ENCODE measurements at places on chromosomes 11 and 22.

- no peak for DNase-seq
Observed at GRCh38 chr11:19374151-19374569, 133.4 kb upstream of the E2F8 start.

GRCh38 chr11:95554911-95555310 lies 234.7 kb downstream of the FAM76B start:
- DNase-seq, result no peak

- peak; percentile 57 for DNase-seq
Observed at GRCh38 chr11:132579634-132580327, 952.5 kb downstream of the OPCML start.

- DNase-seq, result no peak
Observed at GRCh38 chr11:112649856-112650255, 311.4 kb upstream of the NCAM1 start.

DNA sequence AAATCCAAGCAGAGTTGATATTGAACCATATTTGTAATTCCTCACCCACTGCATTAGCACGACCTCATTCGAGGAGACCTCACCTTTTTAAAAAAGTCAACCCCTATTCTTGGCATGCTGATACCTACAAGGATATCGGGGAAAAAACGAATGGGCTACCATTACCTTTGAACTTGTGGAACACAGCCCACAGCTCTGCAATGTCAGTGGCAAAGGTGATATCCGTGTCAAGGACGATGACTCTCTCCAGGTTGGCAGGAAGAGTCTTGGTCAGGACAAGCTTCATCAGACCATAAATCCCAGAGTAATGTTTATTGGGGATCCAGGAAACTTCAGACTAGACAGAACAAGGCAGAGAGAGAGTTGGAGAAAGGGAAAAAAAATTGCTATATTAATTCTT lies 355.6 kb downstream of the LARGE1 start:
- no peak for DNase-seq

GRCh38 chr11:117946842-117947526 lies 17.8 kb upstream of the TMPRSS13 start:
- DNase-seq, result peak; percentile 96

- no peak for DNase-seq
Observed at GRCh38 chr11:76574406-76574805, 96.1 kb downstream of the LRRC32 start.

- no peak for DNase-seq
Observed at GRCh38 chr11:72292106-72292785, 48.3 kb upstream of the PHOX2A start.

DNA sequence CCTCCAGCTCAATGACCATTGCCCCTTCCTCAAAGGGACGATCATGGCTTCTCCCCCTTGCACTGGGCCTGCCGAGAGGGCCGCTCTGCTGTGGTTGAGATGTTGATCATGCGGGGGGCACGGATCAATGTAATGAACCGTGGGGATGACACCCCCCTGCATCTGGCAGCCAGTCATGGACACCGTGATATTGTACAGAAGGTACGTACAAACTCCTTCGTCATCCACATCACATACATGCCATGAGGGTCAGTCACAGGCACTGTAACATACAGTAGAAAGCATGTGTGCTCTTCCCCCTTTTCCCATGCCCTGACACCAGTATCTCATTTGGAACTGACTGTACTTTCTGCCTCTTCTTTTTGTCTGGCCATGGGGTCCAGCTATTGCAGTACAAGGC lies 4.0 kb downstream of the TAF10 start:
- DNase-seq, result no peak

DNA sequence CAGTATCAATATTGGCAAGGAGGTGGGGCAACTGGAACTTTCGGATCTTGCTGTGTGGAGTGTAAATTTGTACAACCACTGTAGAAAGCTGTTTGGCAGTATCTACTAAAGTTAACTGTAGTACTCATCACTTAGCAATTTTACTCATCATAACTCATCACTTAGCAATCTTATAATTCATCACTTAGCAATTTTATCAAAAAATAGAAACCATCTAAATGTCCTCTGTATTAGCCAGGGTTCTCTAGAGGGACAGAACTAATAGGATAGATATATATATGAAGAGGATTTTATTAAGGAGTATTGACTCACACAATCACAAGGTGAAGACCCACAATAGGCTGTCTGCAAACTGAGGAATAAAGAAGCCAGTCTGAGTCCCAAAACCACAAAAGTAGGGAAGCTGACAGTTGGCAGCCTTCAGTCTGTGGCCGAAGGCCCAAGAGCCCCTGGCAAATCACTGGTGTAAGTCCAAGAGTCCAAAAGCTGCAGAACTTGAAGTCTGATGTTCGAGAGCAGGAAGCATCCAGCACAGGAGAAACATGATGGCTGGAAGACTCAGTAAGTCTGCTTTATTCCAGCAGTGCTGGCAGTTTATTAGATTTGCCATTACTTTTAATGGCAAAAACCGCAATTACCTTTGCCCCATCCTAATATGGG lies 92.9 kb upstream of the USP47 start:
- DNase-seq, result no peak

GRCh38 chr22:47914481-47915097 lies 1152.1 kb downstream of the TBC1D22A start:
- no peak for DNase-seq

GRCh38 chr22:49853981-49854831 lies 562 bp downstream of the ZBED4 start:
- peak; percentile 71 for DNase-seq

DNA sequence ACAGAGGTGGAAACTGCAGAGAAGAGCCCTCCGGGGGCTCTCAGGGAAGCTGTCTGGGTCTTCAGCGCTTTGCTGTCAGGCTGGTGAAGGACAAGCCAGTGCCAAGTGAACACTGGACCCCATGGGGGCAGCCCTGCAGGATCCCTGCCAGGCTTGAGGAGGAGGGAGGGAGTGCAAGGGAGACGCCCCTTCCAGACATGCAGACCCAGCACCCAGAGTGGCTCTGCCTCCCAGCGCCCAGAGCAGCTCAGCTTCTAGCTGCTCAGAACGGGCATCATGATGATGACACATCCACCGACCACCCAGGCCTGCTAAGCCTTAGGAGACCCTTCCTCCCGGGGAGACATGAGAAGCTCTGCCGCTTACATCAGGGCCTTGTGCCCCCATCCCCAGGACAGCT lies 39.7 kb downstream of the TBX1 start:
- no peak for DNase-seq

DNA sequence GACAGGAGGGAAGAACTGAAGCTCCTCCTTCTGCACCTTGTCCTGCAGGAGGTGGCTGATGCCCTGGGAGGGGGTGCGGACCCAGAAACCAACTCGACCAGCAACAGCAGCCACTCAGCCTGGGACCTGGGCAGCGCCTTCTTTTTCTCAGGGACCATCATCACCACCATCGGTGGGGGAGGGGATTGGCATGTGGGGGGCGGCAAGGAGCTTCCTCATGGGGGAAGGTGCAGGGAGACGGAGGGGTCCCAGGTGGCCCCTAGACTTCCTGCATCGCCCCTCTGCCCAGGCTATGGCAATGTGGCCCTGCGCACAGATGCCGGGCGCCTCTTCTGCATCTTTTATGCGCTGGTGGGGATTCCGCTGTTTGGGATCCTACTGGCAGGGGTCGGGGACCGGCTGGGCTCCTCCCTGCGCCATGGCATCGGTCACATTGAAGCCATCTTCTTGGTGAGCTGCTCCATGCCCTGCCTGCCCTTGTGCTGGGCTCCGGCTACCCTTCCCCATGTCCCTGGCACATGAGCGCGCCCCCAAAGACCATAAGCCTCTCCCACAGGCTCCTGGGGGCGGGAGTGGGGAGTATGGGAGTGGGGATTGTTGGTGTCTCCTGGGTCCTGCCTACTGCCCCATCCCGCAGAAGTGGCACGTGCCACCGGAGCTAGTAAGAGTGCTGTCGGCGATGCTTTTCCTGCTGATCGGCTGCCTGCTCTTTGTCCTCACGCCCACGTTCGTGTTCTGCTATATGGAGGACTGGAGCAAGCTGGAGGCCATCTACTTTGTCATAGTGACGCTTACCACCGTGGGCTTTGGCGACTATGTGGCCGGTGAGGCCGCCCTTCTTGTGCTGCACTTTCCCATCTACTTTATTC lies 3.1 kb upstream of the CATSPERZ start:
- DNase-seq, result peak; percentile 30

DNA sequence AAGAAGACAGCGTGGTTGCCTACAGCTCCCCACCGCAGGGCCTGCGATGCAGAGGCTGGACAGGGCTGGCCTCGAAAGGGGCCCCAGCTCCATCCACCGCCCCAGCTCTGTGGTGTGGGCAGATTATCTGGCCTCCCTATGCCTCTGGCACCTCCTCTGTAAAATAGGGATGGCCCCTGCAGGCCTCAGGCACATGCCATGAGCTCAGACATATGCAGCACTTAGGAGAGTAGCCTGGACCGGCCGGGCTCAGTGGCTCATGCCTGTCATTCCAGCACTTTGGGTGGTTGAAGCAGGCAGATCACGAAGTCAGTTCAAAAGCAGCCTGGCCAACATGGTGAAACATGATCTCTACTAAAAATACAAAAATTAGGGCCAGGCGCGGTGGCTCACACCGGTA lies 7.4 kb downstream of the APOBEC3D start:
- DNase-seq, result no peak

GRCh38 chr22:44578110-44578457 lies 80.1 kb upstream of the RTL6 start:
- no peak for DNase-seq

DNA sequence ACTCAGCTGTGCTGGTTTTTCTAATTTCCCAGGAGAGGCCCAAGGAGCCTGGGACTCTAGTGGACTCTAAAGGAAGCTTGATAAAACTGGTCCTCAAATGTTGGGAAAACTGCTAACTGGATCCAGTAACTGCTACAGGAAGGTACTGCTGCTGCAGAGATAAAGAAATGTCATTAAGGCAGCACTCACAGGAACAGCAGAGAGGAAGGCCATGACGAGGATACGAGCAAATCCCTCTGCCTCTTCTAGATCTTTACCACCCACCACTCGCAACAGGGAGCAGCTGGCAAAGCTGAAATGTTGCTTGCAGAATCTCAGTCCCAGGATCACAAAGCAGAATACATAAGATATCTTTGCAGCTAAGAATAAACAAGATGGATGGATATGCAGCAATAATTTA lies 23.5 kb downstream of the TTC28 start:
- no peak for DNase-seq

DNA sequence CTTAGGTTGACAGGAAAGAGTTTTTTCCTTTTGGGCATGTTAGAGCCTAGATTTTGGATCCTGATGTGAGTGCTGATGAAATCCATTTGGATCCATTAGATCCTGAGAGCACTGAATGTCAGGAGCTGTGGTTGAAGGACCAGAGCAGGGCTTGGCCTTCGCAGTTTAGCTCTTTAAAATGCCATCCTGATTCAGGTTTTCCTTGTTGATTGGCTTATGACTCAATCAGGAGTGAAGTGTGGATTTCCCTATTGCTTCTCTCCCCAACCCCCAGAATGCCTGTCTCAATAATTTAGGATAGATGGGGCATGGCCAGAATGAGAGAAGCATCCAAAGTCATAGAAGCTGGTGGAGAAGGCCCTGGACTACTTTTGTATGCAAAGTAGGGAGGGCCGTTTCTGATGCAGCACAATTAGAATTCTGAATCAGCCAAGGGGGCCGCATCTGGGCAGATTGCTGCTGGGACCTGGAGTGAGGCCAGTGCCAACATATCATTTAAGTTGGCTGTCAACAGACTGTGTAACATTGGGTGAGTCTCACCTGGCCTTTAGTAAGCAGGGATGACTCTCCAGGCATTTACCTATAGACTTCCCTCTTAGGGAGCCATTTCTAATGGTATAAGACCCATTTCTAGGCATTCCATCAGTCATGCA lies 80.5 kb downstream of the TEAD1 start:
- DNase-seq, result no peak

GRCh38 chr11:109439684-109440083 lies 17.7 kb downstream of the C11orf87 start:
- DNase-seq, result no peak

GRCh38 chr11:87961606-87962005 lies 213.6 kb downstream of the RAB38 start:
- no peak for DNase-seq

DNA sequence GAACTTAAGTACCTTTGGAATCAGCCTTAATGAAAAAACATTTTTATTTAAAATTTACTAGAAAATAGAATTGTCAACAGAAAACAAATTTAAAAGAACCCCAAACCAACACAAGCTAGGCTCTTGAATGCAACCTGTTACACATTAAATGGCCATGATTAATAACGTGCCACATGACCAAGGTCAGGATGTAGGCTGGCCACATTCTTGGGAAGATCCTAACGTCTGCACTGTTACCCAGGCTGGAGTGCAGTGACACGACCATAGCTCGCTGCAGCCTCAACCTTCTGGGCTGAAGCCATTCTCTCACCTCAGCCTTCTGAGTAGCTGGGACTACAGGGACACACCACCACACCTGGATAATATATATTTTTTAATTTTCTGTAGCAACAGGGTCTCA lies 126.4 kb upstream of the APOA1 start:
- no peak for DNase-seq

GRCh38 chr11:72755713-72756285 lies 3.6 kb upstream of the ARAP1 start:
- DNase-seq, result no peak

DNA sequence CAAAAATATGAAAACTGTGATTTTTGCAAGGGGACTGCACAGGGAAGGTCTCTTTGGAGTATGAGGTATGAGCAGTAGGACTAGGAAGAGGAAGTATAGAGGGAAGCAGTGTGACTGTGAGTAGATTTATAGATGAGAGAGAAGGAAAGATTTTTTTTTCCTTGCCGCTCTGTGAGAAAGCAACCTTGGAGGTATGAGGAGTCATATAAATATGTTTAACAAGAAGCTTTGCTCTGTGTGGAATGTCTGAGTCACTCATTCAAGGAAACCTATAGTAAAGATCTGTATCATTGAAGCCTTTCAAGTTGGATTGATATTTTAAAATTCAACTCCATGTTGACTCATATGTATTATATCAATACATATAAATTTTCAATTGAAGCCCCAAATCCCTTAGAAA lies 26.2 kb downstream of the DNHD1 start:
- no peak for DNase-seq

- DNase-seq, result no peak
Observed at GRCh38 chr11:26399336-26399735, 67.4 kb downstream of the ANO3 start.

GRCh38 chr22:25346859-25347751 lies 127.7 kb downstream of the CRYBB2 start:
- DNase-seq, result no peak

GRCh38 chr11:4076774-4077173 lies 17.8 kb upstream of the RRM1 start:
- DNase-seq, result peak; percentile 25

- no peak for DNase-seq
Observed at GRCh38 chr11:9732453-9732852, 68.6 kb downstream of the SWAP70 start.

DNA sequence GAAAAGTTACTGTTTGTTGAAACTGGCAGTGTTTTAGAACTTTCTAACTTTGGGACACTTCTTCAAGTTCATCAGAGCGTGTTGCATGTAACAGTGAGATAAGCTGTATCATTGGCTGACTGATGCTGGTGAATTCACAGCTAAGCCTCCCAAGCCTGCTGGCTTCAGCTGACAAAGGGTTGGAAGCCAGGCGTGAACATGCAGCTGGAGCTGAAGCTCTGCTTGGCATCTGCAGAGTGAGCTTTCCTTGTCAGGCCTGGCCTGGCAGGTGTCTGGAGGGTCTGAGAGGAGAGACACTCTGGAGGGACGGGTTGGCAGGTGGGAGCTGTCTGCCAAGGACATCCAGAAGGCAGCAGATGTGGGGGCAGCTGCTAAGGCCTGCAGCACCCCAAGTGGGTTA lies 1.5 kb downstream of the AMPD3 start:
- DNase-seq, result peak; percentile 65

GRCh38 chr11:134901955-134902918 lies 490.2 kb upstream of the B3GAT1 start:
- DNase-seq, result peak; percentile 29

- no peak for DNase-seq
Observed at GRCh38 chr11:65223011-65223410, 38.8 kb upstream of the POLA2 start.
